ENCODE measurements at places on chromosomes 12 and 14.

- DNase-seq = no peak
Measured at GRCh38 chr12:60977966-60978365, 1282.2 kb upstream of the USP15 start.

GRCh38 chr12:58919231-58920101 lies 838 bp downstream of the LRIG3 start:
- peak; percentile 78 for DNase-seq

DNA sequence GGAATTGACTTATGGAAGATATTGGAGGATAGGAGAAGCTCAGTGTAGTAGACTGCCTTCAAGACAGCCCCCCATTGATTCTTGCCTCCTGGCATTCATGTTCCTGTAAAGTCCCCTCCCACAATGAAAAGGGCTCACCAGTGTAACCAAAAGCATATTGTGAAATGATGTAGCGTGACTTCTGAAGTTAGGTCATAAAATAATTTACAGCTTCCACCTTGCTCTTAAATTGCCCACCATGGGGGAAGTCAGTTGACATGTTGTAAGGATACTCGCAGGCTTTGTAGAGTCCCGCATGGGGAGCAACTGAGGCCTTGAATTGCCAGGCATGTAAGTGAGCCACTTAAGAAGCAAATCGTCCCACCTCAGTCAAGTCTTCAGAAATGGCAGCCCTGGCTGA lies 25.1 kb downstream of the GTSF1 start:
- DNase-seq = no peak

DNA sequence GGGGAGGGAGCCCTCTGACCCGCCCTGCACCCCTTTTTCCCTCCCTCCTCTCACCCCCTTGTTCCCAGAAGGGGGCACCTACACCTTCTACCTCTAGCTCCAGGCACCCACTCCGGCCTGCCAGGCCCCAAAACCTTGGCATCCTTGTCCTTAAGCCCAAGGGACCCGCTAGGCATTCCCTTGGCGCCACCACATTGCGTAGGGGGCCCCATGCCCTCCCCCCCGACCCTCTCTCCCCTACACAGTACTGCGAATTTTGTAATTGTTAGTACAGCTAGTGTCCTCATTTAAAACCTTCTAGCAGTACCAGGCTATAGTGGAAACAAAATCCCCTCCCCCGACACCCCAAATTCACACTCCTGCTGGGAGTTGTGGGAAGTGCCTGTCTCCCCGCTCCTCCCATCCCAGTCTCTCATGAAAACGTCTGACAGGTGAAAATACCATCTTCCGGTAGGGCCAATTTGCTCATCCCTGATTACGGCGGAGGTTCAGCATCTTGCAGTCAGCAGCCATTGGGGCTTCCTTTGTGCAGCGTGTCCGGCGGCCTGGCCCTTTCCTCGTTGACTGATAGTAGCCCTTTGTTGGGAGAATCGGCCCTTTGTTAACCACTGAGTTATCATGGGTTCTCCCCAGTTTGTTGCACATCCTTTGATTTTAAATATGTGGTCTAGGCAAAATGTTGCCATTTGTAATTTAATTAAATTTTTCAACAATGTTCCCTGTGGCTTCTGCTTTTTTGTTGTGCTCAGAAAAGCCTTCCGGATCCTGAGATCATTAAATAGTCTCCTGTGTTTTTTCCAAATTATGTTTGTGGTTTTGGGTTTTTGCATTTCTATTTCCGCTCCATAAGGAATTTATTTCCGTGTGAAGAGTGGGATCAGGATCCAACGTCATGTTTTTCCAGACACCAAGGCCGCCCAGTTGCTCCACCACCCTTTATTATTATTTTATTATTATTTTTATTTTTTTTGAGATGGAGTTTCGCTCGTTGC lies 7.9 kb upstream of the CEP170B start:
- DNase-seq = no peak

- DNase-seq = no peak
Measured at GRCh38 chr14:51873221-51873893, 12.9 kb downstream of the GNG2 start.

DNA sequence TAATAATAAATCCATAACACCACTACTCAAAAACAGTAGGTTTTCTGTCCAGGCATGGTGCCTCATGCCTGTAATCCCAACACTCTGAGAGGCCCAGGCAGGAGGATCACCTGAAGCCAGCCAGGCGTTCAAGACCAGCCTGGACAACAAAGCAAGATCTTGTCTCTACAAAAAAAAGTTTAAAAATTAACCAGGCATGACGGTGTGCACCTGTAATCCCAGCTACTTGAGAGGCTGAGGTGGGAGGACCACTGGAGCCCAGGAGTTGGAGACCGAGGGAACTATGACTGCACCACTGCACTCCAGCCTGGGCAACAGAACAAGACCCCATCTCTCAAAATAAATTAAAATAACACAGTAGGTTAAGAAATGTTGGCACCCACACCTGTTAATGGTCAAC lies 44.5 kb upstream of the AP4S1 start:
- no peak for DNase-seq

GRCh38 chr12:109436188-109436560 lies 40.9 kb downstream of the KCTD10 start:
- no peak for DNase-seq

- no peak for DNase-seq
Measured at GRCh38 chr12:10453156-10453555, at the start of gene KLRC1. Gene KLRC1 (minus strand): TSS chr12:10453377. CDS start chr12:10451156, 2,221 bp downstream.

- DNase-seq = no peak
Measured at GRCh38 chr14:94217116-94217515, 43.0 kb downstream of the PPP4R4 start.

DNA sequence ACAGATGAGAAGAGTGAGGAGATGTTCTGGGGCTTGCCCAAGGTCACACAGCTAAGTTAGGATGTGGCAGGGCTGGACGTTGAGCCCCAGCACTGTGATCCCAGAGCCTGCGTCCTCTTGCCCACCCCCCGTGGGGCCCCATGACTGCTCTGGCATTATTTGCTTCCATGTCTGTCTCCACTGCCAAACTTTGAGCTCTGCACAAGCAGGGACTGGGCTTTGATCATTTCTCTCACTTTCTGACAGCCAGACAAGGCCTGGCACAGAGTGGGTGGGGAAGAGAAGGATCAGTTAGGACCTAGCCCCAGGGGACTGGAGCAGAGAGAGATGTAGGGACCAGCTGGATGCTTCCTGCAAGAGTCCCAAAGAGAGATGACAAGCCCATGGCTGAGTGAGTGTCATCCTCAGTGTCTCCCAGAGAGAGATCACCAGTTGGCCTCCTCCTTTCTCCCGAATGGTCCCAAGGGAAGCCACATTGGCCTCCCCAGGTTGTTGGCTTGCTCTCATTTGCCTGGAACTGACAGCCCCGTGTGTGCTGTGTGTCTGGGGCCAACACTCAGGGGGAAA lies 126.7 kb upstream of the PWP1 start:
- no peak for DNase-seq

- DNase-seq = no peak
Measured at GRCh38 chr14:35503646-35504045, 30.3 kb upstream of the INSM2 start.

GRCh38 chr14:94571395-94571794 lies 9.8 kb upstream of the SERPINA5 start:
- peak; percentile 73 for DNase-seq

GRCh38 chr12:97131220-97131981 lies 224.3 kb downstream of the NEDD1 start:
- DNase-seq = no peak

- no peak for DNase-seq
Measured at GRCh38 chr12:45720069-45720468, 9.4 kb upstream of the ARID2 start.

GRCh38 chr14:94366146-94366915 lies 22.1 kb downstream of the SERPINA1 start:
- peak; percentile 65 for DNase-seq

GRCh38 chr12:232731-233614 lies 19.0 kb upstream of the SLC6A12 start:
- peak; percentile 56 for DNase-seq

DNA sequence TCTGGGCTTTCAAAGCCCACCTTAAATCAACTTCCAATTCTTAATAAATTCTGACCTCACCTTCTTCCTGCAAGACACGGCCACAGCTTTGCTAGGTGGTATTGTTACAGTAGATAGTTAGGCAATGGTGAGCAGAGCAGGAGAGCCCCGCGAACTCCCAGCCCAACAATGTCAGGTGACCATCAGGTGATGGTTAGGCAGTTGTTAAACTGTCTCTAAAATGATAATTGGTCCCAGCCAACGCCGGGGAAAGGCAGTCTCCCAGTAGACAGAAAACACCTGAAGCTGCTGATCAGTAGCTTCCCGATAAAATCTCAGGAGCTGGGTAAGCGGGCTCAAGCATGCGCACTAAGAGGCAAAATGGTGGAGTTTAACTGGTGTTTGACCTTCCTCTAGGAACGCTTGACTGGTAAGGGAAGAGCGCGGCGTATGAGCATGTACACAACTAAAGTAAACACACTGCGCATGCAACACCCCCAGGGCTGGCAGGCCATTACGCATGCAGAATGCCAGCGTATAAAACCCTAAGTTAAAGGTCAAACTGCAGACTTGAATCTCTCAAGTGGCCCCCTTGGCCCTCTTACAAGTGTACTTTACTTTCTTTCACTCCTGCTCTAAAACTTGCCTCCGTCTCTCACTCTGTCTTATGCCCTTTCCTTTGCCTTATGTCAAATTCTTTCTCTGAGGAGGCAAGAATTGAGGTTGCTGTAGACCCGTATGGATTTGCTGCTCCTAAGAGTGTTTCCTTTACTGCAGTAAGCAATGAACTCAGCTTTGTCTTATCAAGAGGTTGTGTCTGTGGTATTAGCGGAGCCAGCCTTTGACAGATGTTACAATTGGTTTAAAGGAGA lies 113.5 kb downstream of the C12orf75 start:
- no peak for DNase-seq

- no peak for DNase-seq
Measured at GRCh38 chr14:69077841-69078240, 75.1 kb downstream of the DCAF5 start.

DNA sequence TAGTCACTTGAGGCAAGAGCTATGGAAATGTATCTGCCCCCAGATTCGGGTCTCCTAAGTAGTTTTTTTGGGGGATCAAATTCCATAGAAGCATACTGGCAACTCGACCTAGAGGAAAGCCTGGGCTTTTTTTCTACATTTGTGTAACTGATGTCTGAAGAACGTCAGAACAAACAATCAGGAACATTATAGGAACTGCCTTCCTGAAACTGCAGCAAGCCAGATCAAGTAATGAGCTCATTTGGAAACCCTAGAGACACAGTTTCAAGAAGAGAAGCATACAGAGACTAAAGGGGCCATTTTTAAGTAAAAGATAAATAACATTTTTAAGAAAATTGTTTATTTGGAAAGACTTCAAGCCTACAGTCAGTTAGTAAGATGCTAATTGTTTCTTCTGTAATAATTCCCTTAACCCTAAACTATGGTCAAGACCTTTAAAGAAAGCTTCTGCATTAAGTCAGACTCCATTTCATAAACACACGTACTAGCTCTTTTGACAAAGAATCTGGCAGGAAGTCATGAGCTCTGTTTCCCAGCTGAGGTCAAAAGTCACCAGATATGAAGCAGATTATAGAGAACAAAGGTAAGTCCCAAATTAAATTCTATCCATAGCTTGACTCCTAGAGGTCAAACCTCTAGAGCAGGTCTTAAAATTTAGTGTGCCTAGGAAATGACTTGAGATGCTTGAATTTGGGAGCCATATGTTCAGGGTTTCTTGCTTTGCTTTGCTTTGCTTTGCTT lies 112.8 kb downstream of the EGLN3 start:
- DNase-seq = no peak

DNA sequence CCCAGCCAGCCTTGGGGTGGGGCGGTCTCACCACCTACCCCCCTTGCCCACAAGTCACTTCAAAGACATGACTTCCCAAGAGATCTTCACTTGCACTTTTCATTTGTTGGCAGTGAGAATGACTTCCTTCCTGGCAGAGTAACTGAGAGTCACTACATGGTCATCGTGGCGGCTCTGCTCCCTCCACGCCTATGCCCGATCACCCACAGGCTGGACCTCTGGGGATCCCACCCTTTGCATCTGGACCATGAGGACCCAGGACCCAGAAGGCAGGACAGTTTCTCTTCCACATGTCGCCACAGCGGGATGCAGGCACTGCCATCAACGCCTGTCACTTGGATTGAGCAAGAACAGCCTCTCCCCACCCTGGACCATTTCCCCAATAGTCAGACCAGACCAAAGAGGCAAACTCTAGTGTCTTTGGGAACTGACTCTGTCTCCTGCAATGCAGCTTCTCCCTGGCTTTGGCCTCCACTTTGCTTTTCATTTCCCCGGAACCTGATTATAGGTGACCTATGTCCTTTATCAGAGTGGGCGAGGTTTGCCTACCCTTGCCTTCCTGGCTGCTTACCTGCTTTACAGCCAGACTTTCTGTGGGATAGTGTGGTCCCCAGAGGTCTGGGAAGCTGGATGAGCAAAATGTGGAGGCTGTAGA lies 3.6 kb downstream of the VDR start:
- no peak for DNase-seq

- DNase-seq = no peak
Measured at GRCh38 chr14:60508707-60509437, at the start of gene SIX6. Gene SIX6 (plus strand): TSS chr14:60509146. CDS start chr14:60509399, 253 bp downstream.

GRCh38 chr14:66330228-66330627 lies 155.9 kb upstream of the CCDC196 start:
- DNase-seq = no peak

DNA sequence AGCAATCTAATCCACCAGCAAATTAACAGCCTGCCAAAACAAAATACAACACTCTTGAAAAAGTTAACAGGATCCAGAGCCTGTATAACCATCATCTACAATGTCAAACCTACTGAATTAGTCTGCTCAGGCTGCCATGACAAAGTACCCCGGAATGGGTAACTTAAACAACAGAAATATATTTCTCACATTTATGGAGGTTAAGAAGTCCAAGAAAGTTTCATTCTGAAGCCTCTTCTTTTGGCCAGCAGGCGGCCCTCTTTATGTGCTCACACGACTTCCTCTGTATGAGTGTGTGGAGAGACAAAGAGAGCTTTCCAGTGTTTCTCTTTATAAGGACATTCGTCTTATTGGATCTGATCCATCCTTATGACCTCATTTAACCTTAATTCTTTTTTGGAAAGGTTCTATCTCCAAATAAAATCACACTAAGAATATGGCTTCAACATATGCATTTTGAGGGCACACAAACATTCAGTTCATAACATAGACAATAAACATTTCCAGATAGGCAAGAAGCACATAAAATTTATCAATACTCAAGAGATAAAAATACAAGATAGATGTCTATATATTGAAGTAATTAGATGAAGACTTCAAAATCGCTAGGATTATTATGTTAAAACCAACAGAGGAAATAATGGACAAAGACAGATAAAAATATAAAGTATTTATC lies 5.9 kb upstream of the RERG start:
- no peak for DNase-seq

GRCh38 chr14:20440882-20441281 lies 4.9 kb upstream of the KLHL33 start:
- DNase-seq = no peak
